ENCODE measurements at places on chromosomes 2 and 18. TPM values are rescaled to one million over a fixed set of nuclear protein-coding genes. Genes with fewer than 3 reads are reported as not detected.

The ERICH2 gene
- 1.2 TPM for total RNA-seq

The ZBTB7C gene
- total RNA-seq = 4.2 TPM

The ANO7 gene
- total RNA-seq = 1.2 TPM

The SP140 gene
- 0.99 TPM for total RNA-seq

The NBEAL1 gene
- total RNA-seq = 21.1 TPM

The COX7A2L gene
- total RNA-seq = 86.7 TPM

The CLIP4 gene
- 63.1 TPM for total RNA-seq

Data from left cardiac atrium (tissue), 4 donors.